ENCODE measurements at places on chromosomes 2 and 18. TPM values are rescaled to one million over a fixed set of nuclear protein-coding genes. Genes with fewer than 3 reads are reported as not detected.

- H3K4me1 ChIP-seq, result no peaks in the 10 kb centered on the region
- no peak overlapping the region for H3K27ac ChIP-seq
- H3K27me3 ChIP-seq, result no peaks in the 10 kb centered on the region
- H3K36me3 ChIP-seq, result no peaks in the 10 kb centered on the region
- H3K4me3 ChIP-seq, result no peak overlapping the region
These were observed 264.5 kb downstream of the SOCS6 start for GRCh38 chr18:70553245-70553935.

DNA sequence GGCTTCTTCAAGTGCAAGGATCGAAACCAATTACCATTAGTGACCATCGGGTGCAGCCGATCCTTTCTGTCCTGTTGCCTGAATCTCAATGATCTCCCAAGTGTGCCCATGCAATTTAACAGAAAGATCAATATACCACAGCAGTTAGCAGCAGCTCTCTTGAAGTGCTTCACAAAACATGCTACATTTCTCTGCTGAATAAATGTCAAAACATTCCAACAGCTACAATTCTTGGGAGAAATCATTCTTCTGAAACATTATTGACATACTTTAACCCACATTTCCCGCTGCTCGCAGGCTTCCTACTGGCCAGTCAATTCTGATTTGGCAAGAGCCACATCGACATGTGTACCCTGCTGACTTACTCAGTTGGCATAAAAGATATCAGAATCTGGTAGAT is 907.7 kb downstream of the TMEM182 start:
- no peak for DNase-seq
- no peaks in the 10 kb centered on the region for H3K36me3 ChIP-seq
- H3K4me1 ChIP-seq, result no peaks in the 10 kb centered on the region
- no peaks in the 10 kb centered on the region for H3K27me3 ChIP-seq
- H3K4me3 ChIP-seq, result no peak overlapping the region
- no peak overlapping the region for H3K27ac ChIP-seq

Gene AMER3
- total RNA-seq, result 7.0 TPM

Gene HOXD13
- not detected for total RNA-seq

DNA sequence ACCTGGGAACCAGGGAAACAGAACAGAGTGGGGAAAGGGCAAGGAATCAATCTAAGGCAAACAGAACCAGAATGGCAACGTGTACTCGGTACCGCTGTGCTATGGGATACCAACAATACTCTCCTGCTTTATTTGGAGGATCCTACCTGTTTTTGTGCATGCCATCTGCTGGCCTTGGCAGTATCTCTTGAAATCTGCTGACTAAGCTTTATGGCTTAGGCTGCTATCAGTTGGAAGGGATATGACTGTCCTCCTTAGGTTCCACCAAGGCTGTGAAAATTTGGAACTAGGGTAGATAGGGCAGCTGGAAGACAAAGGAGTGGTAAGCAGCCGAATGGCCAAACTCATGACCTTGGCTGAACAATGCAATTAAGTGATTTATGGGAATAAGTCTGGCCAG is 71.3 kb upstream of the LYPD6 start:
- peaks cover 22% of the 10 kb centered on the region for H3K4me1 ChIP-seq
- H3K27me3 ChIP-seq, result no peaks in the 10 kb centered on the region
- no peak overlapping the region for H3K4me3 ChIP-seq
- H3K27ac ChIP-seq, result no peak overlapping the region
- peaks cover 8% of the 10 kb centered on the region for H3K36me3 ChIP-seq

All from progenitor cell of endocrine pancreas (in vitro differentiated cells).